ENCODE measurements at places on chromosomes 11 and 22. TPM values are rescaled to one million over a fixed set of nuclear protein-coding genes. Genes with fewer than 3 reads are reported as not detected.

H19 gene
- not detected for total RNA-seq

CBLIF gene
- not detected for total RNA-seq

ADAMTS15 gene
- not detected for total RNA-seq

TMEM9B gene
- total RNA-seq: 21.1 TPM

MMP12 gene
- total RNA-seq: not detected

ISX gene
- total RNA-seq: not detected

NRIP3 gene
- total RNA-seq: 0.95 TPM

SNAP29 gene
- 21.5 TPM for total RNA-seq

C11orf21 gene
- 2.6 TPM for total RNA-seq

OR52E8 gene
- total RNA-seq: not detected

GAB4 gene
- 0.14 TPM for total RNA-seq

CEND1 gene
- 1.0 TPM for total RNA-seq

HOATZ gene
- not detected for total RNA-seq

UBQLN3 gene
- not detected for total RNA-seq

DAGLA gene
- 0.12 TPM for total RNA-seq

CRYBA4 gene
- total RNA-seq: not detected

OTOG gene
- total RNA-seq: not detected

ENTHD1 gene
- total RNA-seq: 0.20 TPM

KRTAP5-11 gene
- total RNA-seq: not detected

TPH1 gene
- total RNA-seq: 1.0 TPM

TEAD1 gene
- 0.68 TPM for total RNA-seq

IFITM1 gene
- total RNA-seq: 356 TPM

DRAP1 gene
- total RNA-seq: 109 TPM

FOLR1 gene
- not detected for total RNA-seq

PPM1F gene
- total RNA-seq: 31.4 TPM

MIOX gene
- 0.29 TPM for total RNA-seq

PKNOX2 gene
- total RNA-seq: not detected

SCGB1D2 gene
- total RNA-seq: not detected

POTEH gene
- total RNA-seq: not detected

MYRF gene
- total RNA-seq: 0.70 TPM

P2RY6 gene
- not detected for total RNA-seq

DYNC2H1 gene
- total RNA-seq: 3.0 TPM

ZFTA gene
- 4.7 TPM for total RNA-seq

OR4C16 gene
- not detected for total RNA-seq

DCHS1 gene
- 1.3 TPM for total RNA-seq

APOBEC3A gene
- not detected for total RNA-seq

CNGA4 gene
- 0.30 TPM for total RNA-seq

MS4A3 gene
- not detected for total RNA-seq

CYTH4 gene
- 17.3 TPM for total RNA-seq

NRGN gene
- 8.1 TPM for total RNA-seq

TRIM34 gene
- 6.1 TPM for total RNA-seq

RASL10A gene
- not detected for total RNA-seq

MORC2 gene
- 24.9 TPM for total RNA-seq

PNPLA5 gene
- total RNA-seq: not detected

RAB3IL1 gene
- not detected for total RNA-seq

OR2D2 gene
- not detected for total RNA-seq

UPK3A gene
- total RNA-seq: not detected

APOL5 gene
- not detected for total RNA-seq

FAR1 gene
- total RNA-seq: 48.3 TPM

CYP2D6 gene
- 2.4 TPM for total RNA-seq

MMP7 gene
- not detected for total RNA-seq

SMC1B gene
- total RNA-seq: 2.1 TPM

Measured in activated naive CD8-positive, alpha-beta T cell treated with anti-CD3 and anti-CD28 coated beads for 36 hours (primary cell).